ENCODE measurements at places on chromosomes 7 and 10.

GRCh38 chr7:113142385-113143119 is 24.2 kb upstream of the SMIM30 start:
- DNase-seq, result no peak

DNA sequence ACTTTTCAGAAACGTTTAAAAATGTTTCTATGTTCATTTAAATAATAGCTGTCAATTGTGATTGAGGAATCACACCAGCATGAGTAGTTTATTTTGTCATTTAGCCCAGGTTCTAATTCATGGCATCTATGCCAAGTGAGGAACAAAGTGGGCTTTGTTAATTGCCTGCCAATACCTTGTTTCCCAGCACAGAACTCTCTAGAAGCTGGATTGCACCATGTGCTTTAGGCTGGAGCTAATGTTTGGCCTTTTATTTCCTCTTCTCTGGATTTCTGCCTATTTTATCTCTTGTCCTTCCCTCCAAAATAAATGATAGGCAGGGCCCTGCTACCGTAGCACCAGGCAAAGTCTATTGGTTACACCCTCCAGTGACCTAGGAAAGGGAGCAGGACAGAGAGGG is 109.9 kb upstream of the ITGB1 start:
- no peak for DNase-seq

DNA sequence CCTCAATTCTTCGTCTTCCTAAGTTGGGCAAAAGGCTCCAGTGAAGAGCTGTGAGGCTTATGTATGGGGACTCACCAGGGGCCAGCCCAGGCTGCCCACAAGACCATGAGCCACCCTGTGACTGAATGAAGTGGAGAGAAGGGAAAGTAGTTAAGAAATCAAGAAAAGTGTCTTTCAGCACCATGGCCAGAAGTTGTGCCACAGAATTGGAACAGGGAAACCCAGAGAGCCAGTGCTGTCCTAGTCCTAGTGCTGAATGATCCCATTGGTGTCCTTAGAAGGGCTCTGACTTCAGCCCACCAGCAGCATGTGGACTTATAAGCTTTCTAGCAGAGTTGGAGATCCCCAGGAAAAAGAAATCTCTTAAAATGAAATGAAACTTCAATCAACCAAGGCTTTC is 37.0 kb upstream of the CCSER2 start:
- no peak for DNase-seq

DNA sequence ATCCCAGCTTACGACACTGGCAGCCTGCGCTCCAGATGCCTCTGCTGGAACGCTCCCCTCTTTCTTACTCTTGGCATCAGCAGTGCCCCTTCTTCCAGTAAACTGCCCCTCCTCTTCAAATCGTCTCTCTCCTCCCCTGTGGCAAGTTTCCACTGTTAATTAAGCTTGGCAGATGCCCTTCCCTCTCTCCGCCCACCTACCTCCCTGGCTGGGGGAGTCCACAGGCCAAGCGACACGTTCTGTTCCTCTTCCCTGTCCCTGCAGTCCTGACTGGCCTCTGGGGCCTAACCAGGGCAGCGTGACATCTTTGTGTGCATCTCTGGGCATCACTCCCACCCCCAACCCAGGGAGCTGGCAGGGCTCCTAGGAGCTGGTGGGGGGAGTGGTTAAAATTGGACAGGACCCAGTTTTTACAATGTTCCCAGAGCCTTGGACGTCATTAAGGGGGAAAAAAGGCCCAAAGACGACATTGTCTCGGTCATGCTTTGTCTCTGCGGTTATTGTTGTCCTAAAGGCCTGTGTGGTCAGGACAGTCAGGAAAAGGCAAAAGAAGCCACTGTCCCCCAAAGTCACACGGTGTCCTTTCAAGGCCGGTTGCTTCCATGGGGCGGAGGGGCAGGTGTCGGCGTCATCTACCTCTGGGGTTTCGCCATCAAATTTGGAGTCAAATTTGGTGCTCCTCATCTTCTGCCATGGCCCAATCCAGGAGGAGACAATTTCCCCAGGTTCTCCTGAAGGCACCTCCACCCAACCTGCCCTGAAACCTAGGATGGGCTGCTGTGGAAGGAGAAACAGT is 54.2 kb downstream of the DLG5 start:
- DNase-seq, result peak; percentile 80

GRCh38 chr7:99562832-99563231 is 4.4 kb downstream of the ZNF655 start:
- peak; percentile 4 for DNase-seq

- DNase-seq, result no peak
Observed at GRCh38 chr7:22633954-22634474, 93.0 kb upstream of the IL6 start.

- peak; percentile 25 for DNase-seq
Observed at GRCh38 chr10:29157321-29157720, 131.5 kb upstream of the LYZL1 start.

DNA sequence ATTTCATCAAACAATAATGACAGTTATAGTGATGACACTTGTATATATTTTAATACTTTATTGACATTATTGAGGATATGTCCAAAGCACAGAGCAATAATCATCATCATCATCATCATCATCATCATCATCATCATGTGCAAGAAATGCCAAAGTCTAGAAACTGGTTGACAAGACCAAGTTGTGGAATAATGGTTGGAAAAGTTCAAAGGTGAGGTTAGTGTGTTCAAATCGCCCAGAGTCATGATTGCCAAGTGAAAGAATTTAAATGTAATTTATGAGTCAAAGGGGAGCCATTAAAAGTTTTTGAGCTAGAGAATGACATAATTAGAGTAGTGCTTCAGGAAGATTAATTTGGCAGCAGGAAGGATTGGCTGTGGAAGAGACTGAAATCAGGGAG is 852.4 kb downstream of the SORCS1 start:
- DNase-seq, result no peak

- no peak for DNase-seq
Observed at GRCh38 chr7:122724366-122724765, 21.6 kb upstream of the RNF148 start.

DNA sequence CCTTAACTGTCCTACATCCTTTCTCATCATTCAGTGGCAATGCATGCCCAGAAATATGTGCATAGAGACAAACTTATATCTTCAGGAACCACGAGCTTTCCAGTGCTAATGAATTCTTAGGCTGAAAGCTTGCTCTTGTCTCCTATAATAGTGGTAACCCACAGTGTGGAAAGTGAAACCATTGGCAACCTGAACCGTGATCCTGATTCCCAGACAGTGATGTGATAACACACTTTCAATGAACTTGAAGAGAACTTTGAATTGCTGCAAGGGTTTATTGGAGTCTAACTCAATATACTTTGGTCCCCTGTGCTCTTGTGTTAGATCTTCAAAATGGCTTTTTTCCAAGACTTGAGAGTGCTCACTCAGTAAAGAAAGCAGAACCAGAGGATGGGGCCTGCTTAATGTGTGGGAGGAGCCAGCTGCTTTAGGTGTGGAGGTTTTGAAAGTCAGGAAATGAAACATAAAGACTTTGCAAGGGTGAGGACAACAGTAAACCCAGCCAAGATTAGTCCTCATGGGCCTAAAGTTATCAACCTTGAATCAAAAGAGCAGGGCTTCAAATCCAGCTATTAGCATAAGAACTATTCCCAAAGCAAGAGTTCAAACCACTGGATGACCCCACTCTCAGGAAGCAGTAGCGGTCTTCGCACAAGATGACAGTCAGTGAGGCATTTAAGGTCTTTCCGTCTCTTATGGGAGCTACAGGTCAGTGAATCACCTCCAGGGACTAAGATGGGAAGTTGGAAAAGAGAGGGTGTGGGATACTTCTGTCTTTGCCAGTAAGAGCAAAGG is 332.4 kb upstream of the NRP1 start:
- no peak for DNase-seq

DNA sequence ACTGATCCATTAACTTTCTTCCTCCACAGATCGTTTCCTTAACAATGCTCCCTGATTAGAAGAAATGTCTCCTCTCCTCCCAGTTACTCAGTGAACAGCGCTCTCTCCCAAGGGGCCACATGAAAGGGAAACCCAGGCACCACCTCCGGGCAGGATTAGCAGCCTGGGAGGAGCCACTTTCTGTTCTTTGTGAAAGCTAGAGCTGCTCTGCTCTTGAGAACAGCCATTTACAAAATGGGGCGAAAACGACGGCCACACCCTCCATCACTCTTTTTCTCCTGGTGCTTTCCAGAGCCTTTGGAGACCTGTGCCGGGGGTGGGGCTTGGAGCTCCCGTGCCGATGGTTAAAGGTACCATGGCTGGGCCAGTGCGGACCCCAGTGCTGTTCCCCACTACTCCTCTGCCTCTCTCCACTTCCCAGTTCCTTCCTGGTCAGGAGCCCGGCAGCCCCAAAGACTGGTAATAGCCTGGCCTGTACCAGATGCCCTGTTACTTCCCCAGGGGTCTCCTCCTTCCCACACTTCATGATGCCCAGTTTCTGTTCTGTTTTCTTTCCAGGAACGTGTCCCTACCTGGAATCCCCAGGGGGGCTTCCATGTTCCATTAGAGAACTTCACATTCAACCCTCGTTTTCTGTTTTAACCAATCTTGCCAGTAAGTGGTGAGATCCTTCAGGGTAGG is 402.9 kb upstream of the GALNT17 start:
- no peak for DNase-seq

DNA sequence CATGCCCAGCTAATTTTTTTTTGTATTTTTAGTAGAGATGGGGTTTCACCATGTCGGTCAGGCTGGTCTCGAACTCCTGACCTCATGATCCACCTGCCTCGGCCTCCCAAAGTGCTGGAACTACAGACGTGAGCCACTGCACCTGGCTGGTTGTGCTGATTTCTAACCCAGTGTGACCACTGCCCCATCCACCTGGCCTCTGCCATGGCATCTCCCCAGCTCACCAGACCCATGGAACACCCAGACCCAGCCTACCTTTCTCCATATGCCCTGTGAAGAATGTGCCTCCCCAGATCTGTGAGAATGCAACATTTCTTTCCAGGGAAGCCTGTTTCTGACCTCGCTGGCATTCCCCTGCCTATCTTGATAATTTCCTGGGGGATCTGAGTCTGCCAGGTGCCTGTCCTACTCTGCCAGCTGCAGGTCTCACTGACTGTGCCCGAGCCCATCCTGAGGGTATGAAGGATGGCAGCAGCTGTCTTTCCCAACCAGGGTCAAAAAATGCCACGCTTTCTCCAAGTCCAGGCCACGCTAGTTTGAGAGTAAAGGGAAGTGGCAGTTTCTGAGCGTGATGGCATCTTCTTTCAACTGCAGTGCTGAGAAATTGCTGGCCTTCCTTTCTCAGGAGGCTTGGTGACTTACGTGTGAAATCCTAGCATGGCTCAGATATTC is 324.4 kb upstream of the ZNF32 start:
- DNase-seq, result no peak

DNA sequence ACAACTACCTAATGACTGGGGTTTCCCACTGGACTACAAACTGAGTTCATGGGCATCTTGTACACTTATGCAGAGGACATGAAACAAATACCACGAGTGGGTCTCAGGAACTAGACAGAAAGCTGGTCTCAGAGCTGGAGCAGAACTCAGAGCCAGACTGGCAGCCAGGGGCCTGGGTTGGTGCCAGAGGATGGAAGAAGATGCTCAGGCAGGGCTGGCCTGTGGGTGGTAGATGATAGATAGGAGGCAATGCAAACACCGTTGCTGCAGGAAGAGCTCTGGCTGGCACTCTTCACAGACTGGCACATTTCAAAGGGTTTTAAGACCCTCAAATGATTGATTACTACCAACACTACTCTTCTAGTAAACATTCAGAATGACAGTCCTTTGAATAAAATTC is 28.8 kb downstream of the ENO4 start:
- no peak for DNase-seq

DNA sequence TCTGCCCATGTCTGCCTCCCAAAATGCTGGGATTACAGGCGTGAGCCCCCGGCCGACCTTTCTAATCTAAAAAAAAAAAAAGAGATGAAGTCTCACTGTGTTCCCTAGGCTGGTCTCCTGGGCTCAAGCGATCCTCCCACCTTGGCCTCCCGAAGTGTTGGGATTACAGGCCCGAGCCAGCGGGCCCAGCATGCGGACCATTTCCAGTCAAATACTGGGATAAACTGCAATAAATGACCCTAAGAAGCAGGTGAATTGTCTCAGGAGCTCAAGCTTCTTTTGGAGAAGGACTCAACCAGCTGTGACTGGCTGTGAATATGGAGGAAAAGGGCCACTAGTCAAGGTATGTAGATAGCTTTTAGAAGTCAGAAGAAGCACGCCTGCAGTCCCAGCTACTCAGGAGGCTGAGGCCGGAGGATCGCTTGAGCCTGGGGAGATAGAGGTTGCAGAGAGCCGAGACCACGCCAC is 550 bp upstream of the CREM start:
- no peak for DNase-seq

DNA sequence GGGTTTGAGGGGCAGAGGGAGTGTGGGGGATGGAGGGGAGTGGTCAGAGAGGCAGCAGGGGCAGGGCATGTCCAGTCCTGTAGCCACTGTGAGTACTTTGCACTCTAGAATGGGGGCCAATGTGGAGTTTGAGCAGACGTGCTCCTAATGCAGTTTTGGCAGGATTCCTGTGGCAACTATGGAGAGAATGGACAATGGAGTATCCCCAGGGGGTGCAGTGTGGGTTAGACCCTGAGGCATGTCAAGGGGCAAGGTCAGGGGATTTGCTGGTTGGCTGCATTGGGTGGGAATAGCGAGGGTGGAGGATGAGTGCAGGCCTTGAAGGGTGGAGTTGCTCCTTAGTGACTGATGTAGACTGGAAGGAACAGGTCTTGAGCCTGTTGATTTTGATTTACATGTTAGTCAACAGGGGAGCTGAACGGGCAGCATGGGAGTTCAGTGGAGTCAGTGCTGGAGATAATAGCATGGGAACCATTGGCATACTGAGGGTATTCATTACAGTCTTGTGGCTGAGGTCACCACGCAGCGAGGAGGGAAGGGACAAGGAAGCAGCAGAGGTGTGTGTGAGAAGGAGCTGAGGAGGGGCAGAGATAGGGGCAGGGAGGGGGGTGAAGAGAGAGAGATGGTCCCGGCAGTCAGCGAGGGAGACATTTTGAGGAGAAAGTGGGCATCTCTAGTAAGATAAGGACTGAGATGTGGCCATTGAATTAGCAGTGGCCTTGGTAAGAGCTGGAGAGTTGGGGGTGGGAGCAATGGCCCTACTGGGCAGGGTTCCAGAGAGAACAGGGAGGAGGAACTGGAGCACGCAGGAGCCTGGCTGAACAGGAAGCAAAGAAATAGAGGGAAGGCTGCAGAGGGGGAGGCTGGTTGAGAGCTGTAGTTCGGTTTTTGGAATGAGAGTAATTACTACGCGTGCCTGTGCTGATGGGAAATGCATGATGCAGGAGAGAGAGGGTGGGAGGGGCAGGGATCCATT is 112.7 kb downstream of the CCNY start:
- DNase-seq, result no peak

DNA sequence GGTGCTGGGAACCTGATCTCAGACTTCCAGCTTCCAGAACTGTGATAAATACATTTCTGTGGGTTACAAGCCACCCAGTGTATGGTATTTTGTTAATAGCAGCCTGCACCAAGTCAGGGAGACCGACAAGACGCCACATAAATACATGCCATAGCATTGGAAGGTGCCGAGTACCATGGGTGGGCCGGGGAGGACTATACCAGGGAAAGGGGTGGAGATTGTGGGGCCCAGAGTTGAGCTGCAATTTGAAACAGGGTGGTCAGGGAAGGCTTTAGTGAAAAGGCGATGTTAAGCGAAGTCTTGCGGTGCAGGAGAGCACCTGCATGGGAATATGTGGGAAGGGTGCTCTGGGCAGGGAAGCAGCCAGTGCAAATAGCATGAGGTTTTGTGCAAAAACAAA is 88.9 kb upstream of the LRRC4 start:
- DNase-seq, result no peak
